Activated CD4-positive, alpha-beta T cell treated with anti-CD3 and anti-CD28 coated beads, Interleukin-2, Interleukin-4, amounts not matched to agents 100 ng/mL and 50 ng/mL, durations not matched to agents 16 hours and 8 hours (primary cell): ENCODE measurements at places on chromosomes 4 and X.
A peak's percentile ranks its signal among the peaks of the same experiment; 100 is the strongest.

DNA sequence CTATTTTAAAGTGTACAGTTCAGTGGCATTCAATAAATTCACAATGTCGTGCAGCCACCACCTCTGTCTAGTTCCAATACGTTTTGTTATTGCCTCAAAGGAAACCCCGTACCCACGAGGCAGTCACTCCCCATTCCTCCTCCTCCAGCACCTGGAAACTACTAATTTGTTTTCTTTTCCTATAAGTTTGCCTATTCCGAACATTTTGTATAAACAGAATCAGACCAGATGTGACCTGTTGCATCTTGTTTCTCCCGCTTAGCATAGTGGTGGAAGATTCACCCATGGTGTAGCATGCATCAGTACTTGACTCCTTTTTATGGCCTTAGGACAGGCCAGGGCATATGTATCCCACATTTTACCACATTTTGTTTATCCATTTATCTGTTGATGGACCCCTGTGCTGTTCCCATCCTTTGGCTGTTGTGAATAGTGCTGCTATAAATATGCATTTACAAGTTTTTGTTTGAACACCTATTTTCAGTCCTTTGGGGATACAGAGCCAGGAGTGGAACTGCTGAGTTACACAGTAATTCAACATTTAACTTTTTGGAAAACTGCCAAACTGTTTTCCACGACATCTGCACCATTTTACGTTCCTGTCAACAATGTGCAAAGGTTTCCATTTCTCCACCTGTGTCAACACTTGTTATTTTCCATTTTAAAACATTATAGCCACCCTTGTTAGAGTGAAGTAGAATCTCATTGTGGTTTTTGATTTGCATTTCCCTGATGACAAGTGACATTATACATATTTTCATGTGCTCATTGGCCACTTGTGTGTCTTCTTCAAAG, 57.8 kb upstream of the STX18 start:
- no peak for DNase-seq

- DNase-seq: no peak
These were observed 4.7 kb upstream of the RENBP start for GRCh38 chrX:153948847-153949805.

DNA sequence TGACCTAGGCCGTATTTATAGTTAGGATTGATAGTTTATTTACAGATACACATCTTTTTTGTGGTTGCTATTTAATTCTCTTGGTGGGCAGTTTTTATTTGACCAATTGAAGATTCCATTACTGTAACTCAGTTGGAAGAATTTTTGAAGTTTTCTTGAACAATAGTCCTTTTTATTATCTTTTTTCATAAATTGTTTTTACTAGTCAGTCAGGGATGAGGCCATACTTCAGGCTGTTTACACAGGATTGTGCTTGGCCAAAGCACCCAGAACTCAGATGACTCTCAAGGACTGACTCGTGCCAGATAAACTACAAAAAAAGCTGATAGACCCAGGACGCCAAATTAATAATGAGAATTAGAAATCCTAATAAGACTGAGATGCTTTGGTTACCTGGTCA, 7.0 kb downstream of the HERC3 start:
- DNase-seq: no peak

GRCh38 chr4:168177546-168178149, 85.3 kb downstream of the ANXA10 start:
- DNase-seq: no peak

DNA sequence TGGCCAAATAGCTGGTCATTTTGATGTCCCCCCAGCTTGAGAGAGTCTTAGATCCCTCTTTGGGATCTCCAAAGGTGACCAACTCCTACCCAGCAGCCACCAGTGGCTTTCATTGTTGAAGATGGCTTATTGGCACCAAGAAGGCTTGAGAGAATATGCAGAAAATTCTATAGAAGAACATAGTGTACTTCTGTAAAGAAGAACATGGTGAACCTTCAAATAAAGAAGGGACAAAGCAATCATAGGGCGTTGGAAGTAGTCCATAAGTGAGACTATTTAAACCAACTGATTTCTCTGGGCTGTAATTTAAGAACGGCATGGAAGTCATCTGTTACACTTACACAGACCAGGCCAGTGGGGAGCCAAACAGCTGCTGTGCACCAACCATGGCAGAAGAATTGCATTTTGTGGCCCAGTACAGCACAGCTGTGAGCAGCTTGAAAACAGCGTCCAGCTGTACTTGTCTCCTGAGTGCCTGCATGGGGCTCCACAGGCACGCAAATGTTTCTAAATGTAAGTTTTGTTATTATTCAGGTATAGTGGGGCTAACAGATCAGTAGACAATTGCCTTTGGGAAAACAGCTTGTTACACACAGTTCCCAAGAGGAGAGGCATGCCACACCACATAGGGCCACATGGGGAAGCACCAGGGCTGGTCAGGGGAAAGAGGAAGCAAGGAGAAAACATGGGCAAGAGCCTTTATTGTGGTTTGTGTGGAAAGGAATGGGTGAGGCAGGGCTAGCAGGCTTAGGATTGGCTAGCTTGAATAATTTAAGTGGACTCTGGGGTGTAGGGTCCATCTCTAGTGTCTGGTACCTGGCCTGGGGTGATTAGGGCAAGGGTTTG, 125.0 kb downstream of the ARHGAP6 start:
- no peak for DNase-seq

GRCh38 chr4:71235311-71236201, 103.3 kb upstream of the SLC4A4 start:
- DNase-seq: no peak

GRCh38 chrX:101415180-101416145, 7.4 kb downstream of the HNRNPH2 start:
- DNase-seq: peak; percentile 68

GRCh38 chrX:12137951-12138360, 317 bp upstream of the FRMPD4 start:
- no peak for DNase-seq

DNA sequence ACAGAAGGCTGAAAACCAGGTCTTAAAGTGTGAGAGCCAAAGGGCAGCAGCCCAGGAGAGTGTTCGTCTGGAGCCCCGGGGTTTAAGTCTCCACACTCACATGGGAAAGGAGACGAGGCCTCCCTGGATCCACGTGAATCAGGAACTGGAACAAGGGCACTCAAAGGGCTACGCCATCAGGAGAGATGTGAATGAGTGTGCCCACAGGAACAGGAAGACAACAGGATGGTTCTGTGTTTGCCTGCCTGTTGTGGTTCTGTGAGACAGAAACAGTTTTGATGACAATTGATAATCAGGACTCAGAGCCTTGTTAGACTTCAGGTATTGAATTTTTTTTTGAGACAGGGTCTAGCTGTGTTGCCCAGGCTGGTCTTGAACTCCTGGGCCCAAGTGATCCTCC, 4.9 kb upstream of the CTBP1 start:
- no peak for DNase-seq

DNA sequence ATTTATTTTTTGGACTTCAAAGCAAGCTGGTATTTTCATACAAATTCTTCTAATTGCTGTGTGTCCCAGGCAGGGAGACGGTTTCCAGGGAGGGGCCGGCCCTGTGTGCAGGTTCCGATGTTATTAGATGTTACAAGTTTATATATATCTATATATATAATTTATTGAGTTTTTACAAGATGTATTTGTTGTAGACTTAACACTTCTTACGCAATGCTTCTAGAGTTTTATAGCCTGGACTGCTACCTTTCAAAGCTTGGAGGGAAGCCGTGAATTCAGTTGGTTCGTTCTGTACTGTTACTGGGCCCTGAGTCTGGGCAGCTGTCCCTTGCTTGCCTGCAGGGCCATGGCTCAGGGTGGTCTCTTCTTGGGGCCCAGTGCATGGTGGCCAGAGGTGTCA, 15.3 kb downstream of the FGFR3 start:
- DNase-seq: no peak

GRCh38 chr4:180571516-180572055, 1671.6 kb upstream of the TENM3 start:
- no peak for DNase-seq

GRCh38 chr4:182202650-182203049, 40.6 kb upstream of the TENM3 start:
- no peak for DNase-seq

GRCh38 chrX:70613295-70613694, 168.7 kb downstream of the DLG3 start:
- no peak for DNase-seq

- DNase-seq: no peak
These were observed 319.6 kb downstream of the PTTG2 start for GRCh38 chr4:38279650-38280322.

DNA sequence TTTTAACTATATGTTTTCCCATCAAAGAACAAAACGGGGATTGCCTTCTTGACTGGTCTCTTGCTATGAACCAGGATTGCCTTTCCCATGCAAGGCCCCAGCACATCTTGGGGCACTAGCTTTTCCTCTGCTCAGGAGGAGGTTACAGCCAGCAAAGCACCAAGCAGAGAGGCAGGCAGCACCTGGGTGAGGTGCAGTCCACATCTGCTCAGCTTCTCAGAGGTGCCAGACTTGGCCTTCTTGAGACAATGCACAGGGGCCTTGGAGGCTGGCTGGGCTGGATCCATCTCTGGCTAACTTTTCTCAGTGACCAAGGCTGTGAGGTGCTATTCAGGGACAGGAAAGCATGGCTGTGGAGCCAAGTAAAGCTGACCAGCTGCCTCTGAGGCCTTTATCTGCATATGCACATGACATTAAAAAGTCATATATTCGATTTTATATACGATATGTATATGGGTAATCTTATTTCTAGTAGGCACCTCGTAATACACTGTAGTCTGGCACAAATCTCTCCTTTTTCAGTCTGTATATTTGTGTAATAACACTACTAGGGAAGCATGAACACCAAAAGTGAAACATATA, 86.9 kb downstream of the CC2D2A start:
- no peak for DNase-seq

DNA sequence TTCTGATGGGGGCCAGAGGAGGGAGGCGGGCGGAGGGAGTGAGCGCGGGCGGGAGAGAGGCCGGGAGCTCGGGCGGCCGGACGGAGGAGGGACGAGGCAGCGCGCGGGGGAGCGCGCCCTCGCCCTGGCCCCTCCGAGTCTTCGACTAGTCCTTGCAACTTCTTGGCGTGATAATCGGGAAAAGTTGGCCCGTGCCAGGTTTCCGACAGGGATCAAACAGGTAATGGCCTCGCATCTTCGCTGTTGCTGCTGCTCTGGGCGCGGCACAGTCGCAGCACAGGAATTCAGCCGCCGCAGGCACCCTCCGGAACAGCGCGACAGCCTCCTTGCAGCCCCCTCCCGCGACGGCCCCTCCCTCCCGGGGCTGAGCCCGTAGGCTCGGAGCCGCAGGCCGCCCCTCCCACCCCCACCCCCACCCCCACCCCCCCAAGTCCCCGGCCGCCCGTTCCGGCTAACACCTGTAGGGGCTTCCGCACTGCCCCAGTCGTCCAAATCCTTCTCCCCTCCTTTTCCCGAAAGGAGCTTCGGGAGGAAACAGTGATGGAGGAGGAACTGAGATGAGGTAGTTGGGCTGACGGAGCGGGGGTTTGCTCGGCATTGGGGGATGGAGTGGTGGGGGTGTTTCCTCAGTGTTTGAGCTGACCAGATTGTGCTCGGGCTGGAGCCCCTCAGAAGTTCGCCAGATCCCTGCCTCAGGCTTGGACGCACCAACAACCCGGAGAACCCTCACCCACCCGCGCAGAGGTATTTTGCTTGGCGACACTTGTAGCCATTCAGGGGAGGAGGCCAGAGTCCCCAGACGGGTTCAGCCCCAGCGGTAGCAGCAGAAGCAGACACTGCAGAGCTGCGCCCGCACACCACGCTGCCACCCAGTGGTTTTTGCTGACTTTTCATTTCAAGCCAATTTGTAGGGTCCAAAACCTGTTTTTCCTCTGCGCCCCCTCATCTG, at the start of gene FGF13:
TSS of gene FGF13 (minus strand) at position 319 of the 949 bp plus-strand sequence. CDS start 714 bp downstream, outside the sequence.
- DNase-seq: no peak

GRCh38 chrX:148600581-148600980, 100.2 kb downstream of the AFF2 start:
- DNase-seq: no peak

- no peak for DNase-seq
These were observed 54.0 kb downstream of the METTL14 start for GRCh38 chr4:118739022-118739713.

GRCh38 chr4:103802766-103803165, 83.0 kb upstream of the TACR3 start:
- no peak for DNase-seq

- DNase-seq: no peak
These were observed 45.6 kb downstream of the SH3RF1 start for GRCh38 chr4:169225058-169225751.

DNA sequence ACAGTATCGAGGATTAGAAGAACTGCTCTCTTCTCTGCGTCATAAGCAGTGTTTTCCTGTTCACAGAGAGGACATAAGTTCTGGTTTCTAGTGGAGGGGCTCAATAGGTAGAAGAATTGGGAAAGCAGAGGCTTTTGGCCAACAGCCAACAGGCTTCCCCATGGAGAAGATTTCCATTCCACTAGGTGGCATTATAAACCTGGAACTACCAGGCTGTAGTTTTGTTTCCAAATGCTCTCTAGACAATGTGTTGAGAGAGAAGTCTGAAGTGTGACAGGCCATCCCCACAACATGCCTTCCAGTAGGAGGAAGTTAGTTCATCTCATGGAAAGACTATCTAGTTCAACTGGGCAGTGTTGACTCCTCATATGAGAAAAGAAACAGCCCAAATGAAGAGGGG, 63.8 kb upstream of the ANXA10 start:
- DNase-seq: no peak

GRCh38 chrX:154091678-154092077, 5.8 kb downstream of the MECP2 start:
- DNase-seq: no peak

- DNase-seq: no peak
These were observed 71.4 kb upstream of the ETNPPL start for GRCh38 chr4:108834166-108834834.

- DNase-seq: no peak
These were observed 2.0 kb downstream of the ATP6AP1 start for GRCh38 chrX:154430479-154430878.

DNA sequence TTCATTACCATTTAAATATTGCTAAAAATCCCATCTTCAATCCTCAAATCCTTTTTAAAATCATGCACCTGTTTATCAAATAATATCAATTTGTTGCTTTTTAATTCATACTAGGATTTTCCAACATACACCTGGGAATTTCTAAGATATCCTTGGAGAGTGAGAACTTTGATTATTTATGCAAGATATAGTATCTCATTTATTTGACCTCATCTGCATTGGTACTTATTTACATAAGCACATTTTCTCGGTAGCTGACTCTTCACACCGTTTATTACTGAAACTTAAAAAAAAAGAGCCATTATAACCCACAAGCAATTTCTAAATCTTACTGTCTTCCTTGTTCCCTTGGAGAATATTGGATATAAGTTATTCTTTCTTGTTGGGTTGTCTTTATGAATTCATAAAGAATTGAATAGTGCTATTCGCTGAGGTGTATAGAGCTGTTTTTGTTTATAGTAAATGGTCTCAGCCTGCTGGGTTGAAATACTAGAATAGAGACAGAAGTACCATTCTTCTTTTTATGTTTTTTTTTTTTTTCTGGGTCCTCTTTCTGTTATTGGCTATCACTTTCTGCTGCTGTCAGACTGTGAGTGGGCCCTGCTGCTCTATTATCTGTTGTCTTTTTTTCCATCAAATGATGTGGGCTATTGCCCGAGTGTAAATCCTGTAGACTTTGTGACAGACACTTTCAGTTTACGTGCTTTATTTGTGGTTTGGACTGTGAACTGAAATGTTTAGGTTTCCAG, 2.9 kb downstream of the UGT8 start:
- DNase-seq: no peak

GRCh38 chrX:108199691-108200090, 108.1 kb downstream of the ATG4A start:
- DNase-seq: peak; percentile 12
